ENCODE measurements at places on chromosomes 1 and 21.

- DNase-seq = no peak
Observed at GRCh38 chr1:246455476-246455875, 51.6 kb downstream of the SMYD3 start.

DNA sequence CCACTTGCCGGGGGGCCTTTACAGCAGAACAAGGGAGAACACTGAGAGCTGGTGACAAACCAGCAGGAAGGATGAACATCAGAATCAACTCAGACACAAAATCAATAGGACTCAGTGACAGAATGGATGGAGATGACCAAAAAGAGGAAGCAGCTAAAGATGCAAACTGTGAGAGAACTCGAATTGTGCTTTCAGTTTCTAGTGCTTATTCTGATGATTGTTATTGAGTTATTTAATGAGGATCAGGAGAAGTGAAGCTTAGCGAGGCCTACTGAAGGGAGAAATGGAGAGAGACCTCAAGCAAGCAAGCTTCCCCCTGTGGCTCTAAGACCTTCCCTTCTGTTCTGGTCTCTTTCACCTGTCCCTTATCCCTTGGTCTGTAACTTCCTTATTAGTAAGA, 30.3 kb upstream of the TMEM125 start:
- no peak for DNase-seq

DNA sequence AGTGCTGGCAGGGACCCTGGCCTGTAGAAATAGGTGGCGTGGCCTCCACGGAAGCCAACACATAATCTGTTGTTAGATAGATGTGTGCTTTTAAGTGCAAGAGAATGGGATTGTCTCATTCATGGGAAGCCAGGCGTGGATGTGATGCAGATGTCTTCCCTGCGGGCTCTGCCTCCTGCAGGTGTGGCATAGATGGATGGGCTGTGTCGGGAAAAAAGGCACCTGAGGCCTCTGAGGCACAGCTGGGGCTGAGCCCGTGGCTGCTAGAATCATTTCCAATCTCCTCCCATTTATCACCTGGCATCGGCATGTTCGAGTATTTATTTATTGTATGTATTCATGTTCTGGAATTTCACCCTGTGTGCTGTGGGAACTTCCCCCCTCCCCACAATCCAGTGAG, 353.4 kb upstream of the AJAP1 start:
- DNase-seq = no peak

GRCh38 chr21:46569081-46569480, 35.8 kb downstream of the S100B start:
- no peak for DNase-seq

- DNase-seq = no peak
Observed at GRCh38 chr1:37449936-37450335, 24.4 kb upstream of the ZC3H12A start.
